NCI-H146 (cell line): ENCODE measurements at places on chromosomes 12 and 14.
A peak's percentile ranks its signal among the peaks of the same experiment; 100 is the strongest.

DNA sequence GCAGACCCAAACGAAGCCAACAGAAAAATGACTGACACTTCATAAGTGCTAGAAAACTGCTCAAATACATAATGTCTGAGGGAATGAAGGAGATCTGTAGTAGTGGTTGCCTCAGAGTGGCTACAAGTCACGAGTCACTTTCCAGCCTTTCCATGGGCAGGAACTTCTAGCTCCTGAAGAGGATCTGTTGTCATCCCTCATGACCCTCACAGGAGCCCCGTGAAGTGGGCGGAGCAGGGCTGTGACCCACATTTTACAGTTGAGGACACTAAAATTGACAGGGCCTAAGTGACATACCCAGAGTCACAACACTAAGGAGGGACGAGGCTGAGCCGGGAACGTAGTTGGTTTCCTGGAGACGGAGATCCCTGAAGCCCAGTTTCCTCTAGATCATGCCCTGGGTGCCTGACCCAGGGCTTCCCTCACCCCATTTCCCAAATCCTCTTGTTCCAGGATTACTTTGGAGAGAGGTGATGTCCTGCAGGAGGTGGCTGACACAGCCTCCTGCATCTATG lies 45.8 kb upstream of the P2RX7 start:
- no peak for DNase-seq

- DNase-seq, result no peak
Observed at GRCh38 chr12:121444842-121445202, 44.9 kb downstream of the RNF34 start.

- no peak for DNase-seq
Observed at GRCh38 chr12:39227218-39227617, 215.7 kb downstream of the KIF21A start.

DNA sequence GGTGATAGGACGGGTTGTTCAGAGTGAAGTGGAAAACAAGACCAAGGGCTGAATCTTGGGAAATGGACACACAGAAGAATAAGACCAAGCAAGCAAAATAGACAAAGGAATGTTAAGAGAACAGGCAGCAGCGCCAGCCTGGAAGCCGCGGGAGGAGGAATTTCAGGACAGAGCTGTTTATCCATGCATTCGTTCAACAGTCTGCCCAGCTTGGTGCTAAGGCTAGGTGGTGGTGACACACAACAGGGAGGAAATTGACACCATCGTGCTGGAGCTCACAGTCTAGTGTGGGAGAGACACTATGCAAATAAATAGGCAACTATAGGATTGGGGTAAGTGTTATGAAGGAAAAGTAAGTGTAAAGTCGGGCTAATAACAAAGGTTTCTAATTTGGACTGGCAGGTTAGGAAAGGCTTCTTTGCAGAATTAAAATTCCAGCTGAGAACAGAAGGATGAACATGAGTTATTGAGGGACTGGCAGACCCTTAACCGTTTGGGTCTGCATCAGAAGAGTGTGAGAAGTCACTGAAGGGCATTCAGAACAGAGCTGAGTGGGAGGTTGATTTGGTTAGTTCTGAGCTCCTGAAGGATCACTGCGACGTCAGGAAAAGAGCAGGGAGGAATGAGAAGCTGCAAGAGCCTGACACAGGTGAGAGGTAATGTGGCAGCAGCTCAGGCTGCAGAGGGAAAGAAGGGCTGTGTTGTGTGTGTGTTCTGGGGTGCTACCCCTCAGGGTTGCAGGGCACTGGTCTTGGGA lies 242.6 kb upstream of the FKBP4 start:
- DNase-seq, result no peak

DNA sequence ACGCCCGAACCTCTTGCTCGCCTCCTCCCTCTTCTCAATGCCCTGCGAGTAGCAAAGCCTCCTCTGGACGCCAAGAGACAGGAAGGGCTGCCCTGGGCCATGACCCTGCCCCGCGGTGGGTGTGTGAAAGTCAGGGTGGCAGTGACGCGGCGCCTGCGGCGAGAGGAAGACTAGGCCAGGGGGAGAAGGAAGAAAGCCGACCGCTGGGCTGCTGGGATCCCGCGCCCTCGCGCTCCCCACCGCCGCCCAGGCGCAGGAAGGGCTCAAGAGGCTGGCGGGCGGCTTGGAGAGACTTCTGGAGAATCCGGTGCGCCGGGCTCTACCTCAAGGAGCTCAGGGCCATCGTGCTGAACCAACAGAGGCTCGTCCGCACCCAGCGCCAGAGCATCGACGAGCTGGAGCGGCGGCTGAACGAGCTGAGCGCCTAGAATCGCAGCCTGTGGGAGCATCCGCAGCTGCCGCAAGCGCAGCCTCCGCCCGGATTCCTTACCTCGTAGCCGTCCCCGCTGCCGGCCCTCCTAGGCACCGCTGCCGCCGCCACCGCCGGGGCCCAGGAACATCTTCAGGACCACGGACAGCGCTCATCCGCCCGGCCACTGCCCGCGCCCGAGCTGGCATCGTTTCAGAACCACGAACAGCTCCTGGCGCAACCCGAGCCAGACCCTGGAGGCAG lies 105.0 kb upstream of the PRB2 start:
- peak; percentile 73 for DNase-seq

GRCh38 chr12:75704664-75705063 lies 193.3 kb upstream of the KRR1 start:
- DNase-seq, result no peak

DNA sequence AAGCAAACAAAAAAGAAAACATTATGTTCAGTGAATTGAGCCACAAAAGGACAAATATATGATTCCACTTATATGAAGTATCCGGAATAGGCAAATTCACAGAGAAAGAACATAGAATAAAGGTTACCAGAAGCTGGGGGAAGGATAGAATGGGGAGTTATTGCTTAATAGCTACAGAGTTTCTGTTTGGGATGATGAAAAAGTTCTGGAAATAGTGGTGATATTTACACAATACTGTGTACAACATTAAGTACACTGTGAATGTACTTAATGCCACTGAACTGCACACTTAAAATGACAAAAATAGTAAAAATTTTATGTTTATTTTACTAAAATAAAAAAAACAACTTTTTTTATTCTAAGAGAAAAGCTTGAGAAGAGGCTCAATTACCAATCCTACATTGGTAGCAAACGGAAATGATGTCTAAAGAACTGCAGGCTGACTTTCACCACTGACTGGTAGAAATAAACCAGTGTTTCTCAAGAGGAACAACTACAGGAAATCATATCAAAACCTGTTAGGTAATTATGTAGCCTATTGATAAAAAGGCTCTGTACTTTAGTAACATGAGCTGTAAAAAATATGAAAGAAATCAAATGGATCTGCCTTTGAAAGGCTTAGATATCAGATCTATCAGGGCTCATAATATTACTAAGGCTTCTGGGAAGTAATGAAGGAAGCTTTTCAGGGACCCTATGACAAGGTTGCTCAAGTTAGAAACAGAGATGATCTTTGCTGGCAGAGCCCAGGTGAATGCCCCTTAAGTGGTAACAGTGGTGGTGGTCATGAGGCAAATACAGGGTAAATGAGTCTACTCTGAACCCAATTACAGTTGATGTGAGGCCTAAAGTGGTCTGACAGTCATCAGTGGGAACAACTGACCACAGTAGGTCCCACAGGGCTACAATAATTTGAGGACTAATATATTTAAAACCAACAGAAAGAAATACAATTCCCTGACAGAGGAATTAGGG lies 41.3 kb downstream of the BAZ1A start:
- DNase-seq, result no peak

DNA sequence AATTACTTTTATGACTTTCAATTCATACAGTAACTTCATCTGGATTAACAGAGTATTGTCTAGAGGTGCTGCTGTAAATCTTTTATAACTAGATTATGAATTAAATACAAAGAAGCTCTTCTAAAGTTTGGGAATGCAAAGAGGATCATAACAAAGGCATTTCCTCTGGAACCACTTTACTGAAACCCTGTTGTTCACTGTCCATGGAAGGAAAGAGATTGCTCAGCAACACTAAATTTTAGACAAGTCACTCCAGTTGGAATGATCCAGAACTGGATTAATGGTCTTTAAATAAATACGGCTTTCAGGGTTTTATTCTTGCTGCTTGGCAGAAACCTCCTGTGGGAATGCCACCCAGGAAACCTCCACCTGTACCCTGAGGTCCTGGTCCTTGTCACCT lies 250.6 kb downstream of the KSR2 start:
- no peak for DNase-seq

DNA sequence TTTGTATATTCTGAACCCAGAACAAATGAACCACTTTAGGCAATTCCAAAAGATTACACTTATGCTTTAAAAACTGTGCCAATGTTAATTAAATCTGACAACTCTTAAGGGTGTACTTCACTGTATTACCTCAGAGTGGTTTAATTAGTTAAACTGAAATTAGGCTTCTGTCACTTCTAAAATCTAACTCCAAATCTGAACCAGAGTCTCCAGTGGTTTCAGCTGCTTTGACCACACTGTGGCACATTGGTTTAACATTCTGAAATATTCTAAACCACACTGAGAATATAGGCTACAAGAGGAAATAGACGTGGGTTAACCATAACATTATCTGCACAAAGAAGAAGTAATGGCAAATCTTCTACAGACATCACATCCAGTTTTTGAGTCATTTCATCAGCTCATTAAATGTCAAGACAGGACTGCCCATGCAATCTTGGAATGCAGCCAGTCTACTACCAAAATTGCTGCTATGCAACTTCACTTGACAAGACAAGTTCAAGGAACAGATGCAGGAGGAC lies 94.8 kb downstream of the LRP6 start:
- no peak for DNase-seq

- DNase-seq, result no peak
Observed at GRCh38 chr14:104104076-104104901, 18.8 kb downstream of the ASPG start.

- DNase-seq, result no peak
Observed at GRCh38 chr12:2154050-2154449, 101.3 kb downstream of the CACNA1C start.

GRCh38 chr14:58907803-58908202 lies 270.0 kb downstream of the DACT1 start:
- DNase-seq, result no peak

GRCh38 chr14:106528717-106529116 lies 1002.3 kb downstream of the TMEM121 start:
- no peak for DNase-seq

DNA sequence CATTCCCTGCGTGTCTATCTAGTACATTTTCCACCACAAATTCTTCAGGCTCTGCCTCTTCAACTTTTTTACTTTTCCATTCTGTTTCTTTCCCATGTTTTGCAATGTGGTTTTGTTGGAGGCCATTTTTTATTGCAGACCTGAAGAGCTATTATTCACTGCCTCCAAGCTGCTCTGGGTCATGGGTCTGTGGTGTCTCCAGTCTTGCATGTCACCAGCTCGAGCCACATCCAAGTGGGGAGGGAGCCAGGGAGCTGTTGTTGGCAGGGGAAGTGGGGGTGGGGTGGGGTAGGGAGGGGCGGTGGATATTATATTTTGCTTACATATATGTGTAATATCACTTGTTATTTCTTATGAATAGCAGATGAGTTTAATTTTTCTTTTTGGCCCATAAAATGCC lies 69.1 kb downstream of the VEZT start:
- no peak for DNase-seq

DNA sequence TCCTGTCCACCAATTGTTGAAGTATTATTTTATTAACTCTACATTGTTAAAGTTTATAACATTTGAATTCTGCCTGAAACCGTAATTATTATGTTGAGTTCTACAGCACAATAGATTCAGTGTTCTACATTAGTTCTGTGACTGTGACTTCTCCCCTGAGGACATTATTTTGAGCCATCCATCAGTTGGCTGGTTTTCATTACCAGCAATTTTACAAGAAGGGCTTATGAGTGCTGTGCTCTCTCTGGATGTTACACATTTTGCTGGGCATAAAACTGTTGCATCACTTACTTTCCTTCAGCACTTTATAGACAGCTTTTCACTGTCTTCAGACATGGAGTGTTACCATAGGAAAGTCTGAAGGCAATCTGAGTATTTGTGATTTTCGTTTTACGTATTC lies 118.2 kb upstream of the KITLG start:
- DNase-seq, result no peak

DNA sequence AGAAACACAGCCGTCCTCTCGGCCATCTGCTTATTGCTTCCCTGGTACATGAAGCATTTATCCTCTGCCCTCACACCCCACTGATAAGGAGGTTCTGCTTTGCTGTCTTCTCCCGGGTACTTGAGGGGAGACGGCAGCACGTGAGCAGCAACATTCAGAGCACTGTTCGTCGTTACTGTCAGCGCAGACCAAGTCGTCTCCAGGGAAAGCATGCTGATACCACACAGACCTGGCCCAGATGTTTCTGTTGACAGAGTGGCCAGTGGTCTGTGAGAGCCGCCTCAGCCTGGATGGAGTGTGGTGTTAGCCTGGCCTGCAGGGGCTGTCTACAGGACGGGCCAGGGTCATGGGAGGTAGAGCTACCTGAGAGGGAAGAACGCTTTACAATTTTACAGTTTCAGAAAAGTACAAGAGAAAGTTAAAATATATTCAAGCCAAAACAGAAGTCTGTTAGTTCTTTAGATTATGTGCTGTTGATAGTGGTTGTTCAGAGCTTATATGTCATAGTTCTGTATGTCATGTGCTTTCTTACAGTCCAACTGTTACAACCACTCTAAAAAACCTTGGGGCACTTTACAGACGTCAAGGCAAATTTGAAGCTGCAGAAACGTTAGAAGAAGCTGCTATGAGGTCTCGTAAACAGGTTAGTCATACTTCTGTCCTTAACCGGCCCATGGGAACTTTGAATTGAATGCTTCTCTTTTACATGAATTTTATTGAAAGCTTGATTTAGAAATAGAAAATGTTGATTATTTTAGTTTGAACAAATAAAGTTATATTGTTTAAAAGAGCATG lies 38.2 kb downstream of the XRCC3 start:
- DNase-seq, result no peak

GRCh38 chr12:109946505-109946904 lies 46.4 kb downstream of the TCHP start:
- DNase-seq, result no peak

GRCh38 chr14:59474172-59474571 lies 9.0 kb upstream of the GPR135 start:
- no peak for DNase-seq

DNA sequence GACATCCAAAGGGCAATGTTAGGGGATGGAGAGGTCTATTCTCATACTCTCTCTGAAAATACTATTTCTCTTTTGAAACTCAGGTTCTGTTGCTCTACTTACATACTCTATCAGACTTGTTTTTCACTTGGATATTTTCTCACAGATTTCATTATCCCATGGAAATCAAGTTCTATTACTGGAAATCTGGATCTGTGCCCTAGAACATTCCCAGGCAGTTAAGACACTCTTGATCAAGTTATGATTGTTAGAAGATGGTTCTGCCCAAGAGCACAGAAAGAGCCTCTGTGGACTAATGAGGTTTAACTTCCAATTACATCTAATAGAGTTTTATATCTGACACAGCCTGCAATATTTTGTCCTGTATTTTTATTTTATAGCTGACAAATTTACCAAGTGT lies 591.0 kb upstream of the ATP2B1 start:
- no peak for DNase-seq

- DNase-seq, result no peak
Observed at GRCh38 chr12:98970210-98970609, 325.1 kb downstream of the APAF1 start.

- no peak for DNase-seq
Observed at GRCh38 chr14:27078191-27078590, 480.4 kb upstream of the NOVA1 start.

GRCh38 chr14:104157016-104157928 lies 18.9 kb downstream of the KIF26A start:
- no peak for DNase-seq
